Anterior cingulate cortex (tissue), 58 donors: ENCODE measurements at places on chromosomes 6 and 20.

- DNase-seq: no peak
These were observed 39.6 kb upstream of the PRSS35 start for GRCh38 chr6:83472767-83473166.

DNA sequence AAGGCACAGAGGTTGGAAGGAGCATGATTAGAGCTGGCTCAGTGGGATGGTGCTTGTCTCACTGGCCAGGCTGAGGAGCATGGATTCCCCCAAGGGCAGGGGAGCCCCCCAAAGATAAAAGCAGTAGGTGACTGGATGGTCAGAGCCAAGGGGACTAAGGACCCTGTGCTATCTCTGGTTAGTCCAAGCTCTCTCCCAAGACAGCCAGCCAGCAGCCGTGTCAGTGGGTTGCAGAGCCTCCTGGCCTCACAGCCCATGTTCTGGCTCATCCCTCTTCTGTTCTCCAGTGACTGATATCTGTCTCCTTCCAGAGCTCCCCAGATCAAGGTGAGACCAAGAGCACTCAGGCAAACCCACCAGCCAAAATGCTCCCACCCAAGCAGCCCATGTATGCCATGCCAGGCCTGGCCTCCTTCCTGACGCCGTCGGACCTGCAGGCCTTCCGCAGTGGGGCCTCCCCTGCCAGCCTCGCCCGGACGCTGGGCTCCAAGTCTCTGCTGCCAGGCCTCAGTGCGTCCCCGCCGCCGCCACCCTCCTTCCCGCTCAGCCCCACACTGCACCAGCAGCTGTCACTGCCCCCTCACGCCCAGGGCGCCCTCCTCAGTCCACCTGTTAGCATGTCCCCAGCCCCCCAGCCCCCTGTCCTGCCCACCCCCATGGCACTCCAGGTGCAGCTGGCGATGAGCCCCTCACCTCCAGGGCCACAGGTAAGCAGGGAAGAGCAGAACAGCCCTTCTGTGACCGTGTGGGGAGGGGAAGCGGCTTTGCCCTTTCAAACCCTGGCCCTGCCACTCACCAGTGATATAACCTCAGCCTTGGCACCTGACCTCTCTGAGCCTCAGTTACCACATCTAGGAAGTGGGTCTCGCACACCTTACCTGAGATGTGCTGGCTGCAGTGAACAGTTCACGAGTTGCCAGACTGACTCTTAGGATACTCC lies 121.3 kb downstream of the JPH2 start:
- no peak for DNase-seq

- DNase-seq: no peak
These were observed 146.5 kb upstream of the FERMT1 start for GRCh38 chr20:6269168-6269873.

DNA sequence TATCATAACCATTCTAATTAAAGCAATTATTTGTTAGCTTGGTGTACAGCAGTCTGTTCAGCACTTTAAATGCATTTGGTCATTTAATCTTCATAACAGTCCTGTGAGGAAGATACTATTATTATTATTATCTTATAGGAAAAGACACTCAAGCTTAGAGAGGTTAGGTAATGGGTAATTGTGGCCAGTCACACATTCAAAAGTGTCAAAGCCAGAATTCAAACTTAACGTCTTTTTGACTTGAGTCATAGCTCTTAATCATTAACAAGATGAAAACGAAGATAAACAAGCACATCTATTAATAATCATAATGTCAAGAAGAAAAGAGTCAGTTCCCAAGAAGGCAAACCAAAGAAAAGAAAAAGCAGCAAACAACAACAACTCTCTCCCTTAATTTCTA lies 251.0 kb downstream of the SYNE1 start:
- no peak for DNase-seq

DNA sequence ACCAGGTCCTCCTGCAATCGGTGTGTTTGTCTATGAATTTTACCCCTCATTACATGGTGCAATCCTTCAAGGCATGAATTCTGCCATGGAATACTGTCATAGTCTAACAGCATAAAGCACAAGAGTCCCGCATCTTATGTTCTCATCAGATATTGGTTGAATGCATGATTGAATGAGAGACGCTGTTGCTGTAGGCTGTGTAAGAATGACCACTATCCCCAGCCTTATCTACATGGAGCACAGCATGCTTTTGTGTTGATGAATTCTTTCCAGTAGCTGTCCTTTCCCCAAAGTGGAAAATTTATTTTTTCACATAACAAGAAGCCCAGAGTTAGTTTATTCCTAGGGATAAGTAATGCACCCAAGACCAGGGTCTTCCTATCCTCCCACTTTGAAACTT lies 5.6 kb upstream of the TRAM2 start:
- DNase-seq: no peak

GRCh38 chr6:22053391-22053997 lies 243.3 kb downstream of the PRL start:
- no peak for DNase-seq
